ENCODE measurements at places on chromosomes 2 and 18.

DNA sequence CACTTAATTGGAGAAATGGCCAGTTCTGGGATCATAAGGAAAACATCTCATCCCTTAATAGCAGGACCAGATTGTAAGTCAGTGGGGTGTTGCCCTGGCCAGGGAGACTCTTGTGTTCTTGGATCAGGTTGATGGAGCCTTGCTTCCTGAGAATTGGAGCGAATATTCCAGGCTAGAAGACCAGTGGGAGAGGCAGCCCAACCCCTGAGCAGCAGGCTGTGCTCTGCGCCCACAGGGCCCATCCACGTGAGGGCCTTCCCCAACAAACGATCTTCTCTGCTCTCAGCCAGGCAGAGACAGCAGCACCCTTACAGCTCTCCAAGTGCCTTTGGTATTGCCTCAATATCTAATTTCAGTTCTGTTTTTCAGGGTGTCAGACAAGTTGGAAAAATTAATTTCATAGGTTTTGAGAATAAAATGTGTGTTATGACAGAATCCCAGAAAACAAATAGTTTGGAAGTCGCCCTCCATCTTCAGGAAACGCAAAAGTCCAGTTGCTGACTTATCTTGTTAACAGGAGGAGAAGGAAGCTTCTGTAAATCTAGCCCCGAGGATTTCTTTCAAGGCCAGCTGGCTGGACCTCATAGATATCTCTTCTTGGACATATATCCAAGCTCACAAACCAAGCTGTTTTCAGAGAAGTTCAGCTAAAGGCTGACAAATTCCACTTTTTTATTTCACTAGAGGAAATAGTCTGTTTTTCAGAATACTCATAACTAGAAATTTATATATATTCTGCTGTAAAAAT is 105.5 kb downstream of the COPS8 start:
- no peak for DNase-seq

DNA sequence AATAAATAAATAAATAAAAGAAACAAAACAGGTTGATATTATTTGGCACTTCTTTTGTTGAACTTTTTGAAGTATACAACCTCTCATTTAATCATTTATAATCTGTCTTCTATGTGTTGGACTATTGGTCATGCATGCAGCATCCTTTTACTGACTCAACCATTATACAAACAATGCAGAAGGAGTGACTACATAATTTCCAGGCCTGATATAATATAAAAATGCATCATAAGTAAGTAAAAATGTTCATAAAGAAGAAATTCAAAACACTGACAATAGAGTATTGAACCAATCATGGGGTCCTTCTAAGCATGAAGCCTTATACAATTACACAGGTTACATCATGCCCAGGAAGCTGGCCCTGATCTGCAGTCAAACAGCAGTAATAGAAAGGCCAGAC is 141.5 kb upstream of the FN1 start:
- no peak for DNase-seq

GRCh38 chr2:110863726-110864125 is 131.4 kb downstream of the ACOXL start:
- DNase-seq: no peak

DNA sequence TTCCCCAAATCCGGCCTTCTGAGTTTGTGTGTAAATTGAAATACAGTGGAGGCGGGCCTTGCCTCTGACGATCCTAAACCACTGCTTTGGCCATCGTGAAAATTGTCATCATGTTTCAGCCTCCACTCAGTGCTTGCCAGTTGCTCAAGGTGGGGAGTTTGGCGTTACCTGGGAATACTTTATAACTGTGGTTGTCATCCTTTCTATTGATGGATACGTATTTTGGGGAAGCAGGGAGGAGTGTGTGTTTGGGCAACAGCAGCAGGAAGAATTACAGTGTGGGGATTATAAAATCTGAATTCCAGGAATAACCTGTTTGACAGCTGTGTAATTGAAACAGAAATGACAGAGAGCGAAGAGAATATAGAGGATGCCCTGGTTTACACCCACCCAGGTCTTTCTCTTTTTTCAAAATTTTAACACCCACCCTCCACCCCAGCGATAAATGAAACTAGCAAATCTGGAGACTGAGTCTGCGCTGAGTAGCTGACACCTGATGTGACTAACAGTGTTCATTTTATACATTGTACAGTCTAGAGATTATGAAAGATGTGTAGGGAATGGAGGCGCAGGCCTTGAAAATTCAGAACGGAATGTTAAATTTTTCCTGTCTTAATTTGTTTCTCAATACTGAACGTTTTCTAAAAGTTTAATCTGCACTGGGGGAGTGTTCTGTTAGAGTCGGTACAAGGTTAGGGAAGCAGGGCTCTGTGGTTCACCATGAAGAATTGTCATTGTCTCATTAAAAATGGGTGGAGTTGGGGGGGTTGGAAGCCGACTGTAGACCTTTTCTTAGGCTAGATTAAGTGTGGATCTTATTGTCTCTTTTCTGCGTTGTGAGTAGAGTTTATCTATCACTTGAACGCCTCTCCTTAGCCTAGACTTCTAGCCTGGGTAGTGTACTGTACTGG is 1.6 kb downstream of the MAP4K4 start:
- DNase-seq: no peak

- DNase-seq: no peak
These were observed 1.8 kb downstream of the SEC11C start for GRCh38 chr18:59141294-59142068.

- no peak for DNase-seq
These were observed 169.6 kb downstream of the KCNS3 start for GRCh38 chr2:18047896-18048657.

GRCh38 chr2:226215902-226216503 is 583.6 kb downstream of the IRS1 start:
- DNase-seq: no peak

GRCh38 chr2:242034138-242034537 is 164.6 kb downstream of the RTP5 start:
- no peak for DNase-seq

DNA sequence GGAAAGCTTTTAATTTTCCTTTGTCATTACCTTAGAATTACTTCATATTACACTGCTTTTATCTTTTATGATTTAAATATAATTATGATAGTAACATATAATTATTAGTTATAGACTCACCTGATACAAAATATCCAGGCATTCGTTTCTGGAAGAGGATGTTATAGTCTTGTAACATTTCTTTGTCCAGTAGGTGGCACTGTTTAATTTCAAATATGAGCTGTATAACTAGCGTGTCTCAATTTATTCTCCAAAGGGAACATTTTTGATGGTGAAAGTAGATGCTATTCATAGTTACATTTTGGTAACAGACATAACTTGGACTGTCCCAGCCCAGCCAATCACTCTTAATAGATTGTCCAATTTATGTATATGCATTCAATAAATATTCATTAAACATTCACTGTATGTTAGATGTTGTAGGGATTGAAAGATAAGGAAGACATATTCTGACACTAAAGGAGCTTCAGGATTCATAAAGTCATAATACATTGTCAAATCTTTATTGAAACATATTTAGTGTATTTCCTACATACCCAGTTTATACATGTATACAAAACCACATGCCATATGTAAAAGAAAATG is 19.2 kb downstream of the DAW1 start:
- peak; percentile 46 for DNase-seq
